ENCODE measurements at places on chromosomes 3 and 15.

GRCh38 chr15:80272987-80273386 lies 21.0 kb upstream of the CTXND1 start:
- no peak for DNase-seq

GRCh38 chr15:99509686-99510461 lies 55.9 kb upstream of the MEF2A start:
- no peak for DNase-seq

- no peak for DNase-seq
Measured at GRCh38 chr3:22319446-22319845, 568.4 kb upstream of the ZNF385D start.

DNA sequence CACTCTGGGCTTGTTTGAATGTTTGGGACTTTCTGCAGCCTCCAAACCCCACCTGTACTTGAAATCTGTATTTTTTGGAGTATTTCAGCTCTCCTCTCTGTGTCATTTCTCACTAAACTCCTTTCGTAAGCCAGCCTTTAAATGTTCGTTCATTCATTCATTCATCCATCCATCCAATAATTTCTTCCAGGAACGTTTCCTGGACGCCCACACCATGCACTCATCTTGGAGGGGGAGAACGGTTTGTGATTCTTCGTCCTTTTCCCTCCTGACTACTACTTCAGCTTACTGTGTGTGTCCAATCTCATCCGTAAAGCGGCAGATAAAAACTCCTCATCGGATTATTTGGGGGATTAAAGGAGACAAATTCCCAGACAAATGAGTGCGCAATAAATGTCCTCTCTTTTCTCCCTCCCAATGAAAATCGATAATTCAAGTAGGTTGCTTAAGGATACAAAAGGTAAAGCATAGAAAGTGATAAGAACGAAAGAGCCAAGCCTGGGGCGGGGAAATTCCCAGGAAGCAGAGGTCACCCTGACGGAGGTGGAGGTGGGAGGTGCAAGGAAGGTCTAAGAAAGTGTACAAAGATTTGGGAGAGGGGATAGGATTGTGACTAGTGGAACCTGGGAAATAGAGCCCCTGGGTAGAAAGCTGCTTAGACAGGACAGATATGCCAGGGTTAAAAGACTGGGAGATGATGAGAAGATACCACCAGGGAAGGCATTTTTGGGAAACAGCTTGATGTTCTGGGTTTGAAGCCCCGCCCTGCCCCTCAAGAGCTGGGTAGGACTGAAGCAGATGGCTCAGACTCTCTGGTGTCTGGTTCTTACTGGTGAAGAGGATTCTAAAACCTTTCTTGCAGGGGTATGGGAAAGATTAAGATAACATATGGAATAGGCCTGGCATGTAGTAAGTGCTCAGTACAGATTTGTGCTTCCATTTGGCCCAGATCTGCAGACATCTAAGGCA lies 896 bp upstream of the KLHL25 start:
- DNase-seq, result no peak

DNA sequence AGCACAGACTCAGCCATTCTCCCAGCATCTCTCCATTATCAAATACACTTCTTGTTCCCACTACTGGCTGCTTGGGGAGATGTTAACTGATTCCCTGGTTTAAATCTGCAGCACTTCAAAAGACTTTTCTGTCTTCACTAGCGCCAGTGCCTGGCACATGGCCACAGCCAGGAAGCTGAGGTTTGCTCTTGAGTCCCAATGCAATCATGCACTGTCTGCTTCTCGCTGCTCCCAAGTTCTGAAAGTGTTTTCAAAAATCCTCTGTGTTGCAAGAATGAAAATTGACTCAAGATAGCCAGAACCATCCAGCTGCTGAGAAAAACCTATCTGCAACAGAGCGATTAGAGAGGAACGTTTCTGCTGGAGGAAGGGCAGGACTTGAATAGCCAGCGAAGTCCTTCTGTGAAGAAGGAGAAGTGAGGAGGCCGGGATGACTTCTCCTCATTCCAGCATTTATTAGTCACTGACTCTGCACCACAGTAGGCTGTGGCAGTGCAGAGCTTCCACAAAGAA lies 358.4 kb upstream of the NR2F2 start:
- DNase-seq, result no peak

- no peak for DNase-seq
Measured at GRCh38 chr15:68317281-68318007, 39.9 kb downstream of the FEM1B start.

GRCh38 chr15:74174219-74174957 lies 878 bp downstream of the ISLR start:
- DNase-seq, result no peak

- no peak for DNase-seq
Measured at GRCh38 chr15:55151631-55152030, 45.1 kb downstream of the RSL24D1 start.

DNA sequence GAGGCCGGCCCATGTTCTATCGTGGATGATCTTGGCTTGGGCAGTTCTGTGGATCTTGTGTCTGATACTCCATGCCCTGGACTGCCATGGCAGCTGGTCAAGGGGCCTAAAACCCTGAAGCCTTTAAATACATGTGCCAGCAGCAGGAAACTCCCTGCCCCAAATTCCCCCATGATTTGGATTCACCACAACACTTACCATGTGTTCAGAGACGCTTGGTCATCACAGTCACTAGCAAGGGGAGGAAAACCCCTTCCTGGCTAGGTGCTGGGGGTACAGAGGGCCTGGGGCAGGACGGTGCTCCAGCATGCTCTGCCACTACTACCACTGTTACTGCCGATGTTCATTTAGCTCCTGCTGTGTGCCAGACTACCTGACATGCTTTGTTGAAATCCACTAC lies 94.4 kb downstream of the DNAJB8 start:
- no peak for DNase-seq

- DNase-seq, result no peak
Measured at GRCh38 chr3:99863588-99863987, 45.9 kb downstream of the CMSS1 start.

- DNase-seq, result no peak
Measured at GRCh38 chr3:179194931-179195330, 46.8 kb downstream of the PIK3CA start.

- no peak for DNase-seq
Measured at GRCh38 chr3:116614795-116615362, 94.7 kb upstream of the TUSC7 start.

- no peak for DNase-seq
Measured at GRCh38 chr15:40055576-40056293, 16.8 kb upstream of the SRP14 start.

GRCh38 chr15:89379818-89380217 lies 45.2 kb upstream of the POLG start:
- DNase-seq, result no peak
